ENCODE measurements at places on chromosomes 1 and 21. TPM values are rescaled to one million over a fixed set of nuclear protein-coding genes. Genes with fewer than 3 reads are reported as not detected.

SV2A gene
- 3.9 TPM for total RNA-seq

RIPPLY3 gene
- total RNA-seq, result not detected

HMCN1 gene
- 0.06 TPM for total RNA-seq

MROH9 gene
- not detected for total RNA-seq

- DNase-seq, result no peak
Measured at GRCh38 chr1:61926597-61926996, 184.3 kb downstream of the PATJ start.

- no peak for DNase-seq
Measured at GRCh38 chr1:52913014-52913413, 8.5 kb downstream of the ECHDC2 start.

ANKRD65 gene
- total RNA-seq, result 0.20 TPM

RBM11 gene
- total RNA-seq, result 6.2 TPM

DNA sequence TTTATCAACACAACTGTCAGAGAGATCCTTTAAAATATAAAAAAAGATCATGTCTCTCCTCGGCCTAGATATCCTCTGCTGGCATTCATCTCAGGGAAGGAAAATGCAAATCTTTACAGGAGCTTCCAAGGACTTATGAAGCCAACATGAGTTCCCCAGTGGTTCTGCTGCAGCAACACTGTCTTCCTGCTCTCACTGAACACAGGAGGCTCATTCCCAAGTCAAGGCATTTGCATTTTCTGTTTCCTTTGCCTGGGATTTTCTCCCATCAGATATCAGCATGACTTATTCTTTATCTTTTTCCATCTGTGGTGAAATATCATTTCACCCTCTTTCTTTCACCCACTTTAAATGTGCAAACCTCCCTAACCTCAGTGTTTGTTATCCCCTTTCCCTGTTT lies 513.8 kb upstream of the ZP4 start:
- DNase-seq, result no peak

VTCN1 gene
- total RNA-seq, result not detected

DNA sequence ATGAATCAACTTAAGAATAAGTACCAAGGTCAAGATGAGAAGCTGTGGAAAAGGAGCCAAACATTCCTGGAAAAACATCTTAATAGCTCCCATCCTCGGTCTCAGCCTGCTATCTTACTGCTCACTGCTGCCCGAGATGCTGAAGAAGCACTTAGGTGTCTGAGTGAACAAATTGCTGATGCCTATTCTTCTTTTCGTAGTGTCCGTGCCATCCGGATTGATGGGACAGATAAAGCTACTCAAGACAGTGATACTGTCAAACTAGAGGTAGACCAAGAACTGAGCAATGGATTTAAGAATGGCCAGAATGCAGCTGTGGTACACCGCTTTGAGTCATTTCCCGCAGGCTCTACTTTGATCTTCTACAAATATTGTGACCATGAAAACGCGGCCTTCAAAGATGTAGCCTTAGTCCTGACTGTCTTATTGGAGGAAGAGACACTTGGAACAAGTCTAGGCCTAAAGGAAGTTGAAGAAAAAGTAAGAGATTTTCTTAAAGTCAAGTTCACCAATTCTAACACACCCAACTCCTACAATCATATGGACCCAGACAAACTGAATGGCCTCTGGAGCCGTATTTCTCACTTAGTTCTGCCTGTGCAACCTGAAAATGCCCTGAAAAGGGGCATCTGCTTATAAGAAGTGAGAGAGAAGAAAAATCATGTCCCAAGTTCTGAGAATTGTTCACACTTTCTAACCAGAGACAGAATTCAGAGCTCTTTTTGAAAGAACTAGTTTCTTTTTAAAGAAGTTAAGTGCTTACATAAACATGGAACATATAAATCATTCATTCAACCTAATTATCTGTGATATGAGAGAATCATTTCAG lies 35.7 kb downstream of the TOR1AIP1 start:
- DNase-seq, result no peak

GRCh38 chr1:244371242-244372141 lies 80.2 kb downstream of the ADSS2 start:
- no peak for DNase-seq

SPATA45 gene
- total RNA-seq, result not detected

- no peak for DNase-seq
Measured at GRCh38 chr1:118039170-118039569, 109.6 kb downstream of the WDR3 start.

CLCC1 gene
- 14.3 TPM for total RNA-seq

DNA sequence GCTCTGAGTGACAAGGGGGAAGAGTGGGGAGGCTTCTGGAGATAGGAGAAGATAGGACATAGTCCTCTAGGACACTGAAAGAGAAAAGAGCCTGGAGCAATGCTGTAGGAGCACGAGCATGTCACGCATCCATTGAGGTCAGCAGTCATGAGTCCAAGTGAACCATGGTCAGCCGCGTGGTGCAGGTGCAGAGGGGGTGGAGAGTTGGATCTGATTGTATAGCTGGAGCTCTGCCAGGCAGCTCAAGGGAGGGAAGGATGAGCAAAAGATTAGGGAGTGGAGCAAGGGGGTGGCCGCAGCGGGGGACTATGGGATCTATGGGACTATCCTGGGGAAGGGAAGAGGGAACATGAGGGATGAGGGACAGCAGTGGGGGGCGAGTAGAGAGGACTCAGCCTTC lies 14.0 kb downstream of the PADI1 start:
- DNase-seq, result no peak

DNA sequence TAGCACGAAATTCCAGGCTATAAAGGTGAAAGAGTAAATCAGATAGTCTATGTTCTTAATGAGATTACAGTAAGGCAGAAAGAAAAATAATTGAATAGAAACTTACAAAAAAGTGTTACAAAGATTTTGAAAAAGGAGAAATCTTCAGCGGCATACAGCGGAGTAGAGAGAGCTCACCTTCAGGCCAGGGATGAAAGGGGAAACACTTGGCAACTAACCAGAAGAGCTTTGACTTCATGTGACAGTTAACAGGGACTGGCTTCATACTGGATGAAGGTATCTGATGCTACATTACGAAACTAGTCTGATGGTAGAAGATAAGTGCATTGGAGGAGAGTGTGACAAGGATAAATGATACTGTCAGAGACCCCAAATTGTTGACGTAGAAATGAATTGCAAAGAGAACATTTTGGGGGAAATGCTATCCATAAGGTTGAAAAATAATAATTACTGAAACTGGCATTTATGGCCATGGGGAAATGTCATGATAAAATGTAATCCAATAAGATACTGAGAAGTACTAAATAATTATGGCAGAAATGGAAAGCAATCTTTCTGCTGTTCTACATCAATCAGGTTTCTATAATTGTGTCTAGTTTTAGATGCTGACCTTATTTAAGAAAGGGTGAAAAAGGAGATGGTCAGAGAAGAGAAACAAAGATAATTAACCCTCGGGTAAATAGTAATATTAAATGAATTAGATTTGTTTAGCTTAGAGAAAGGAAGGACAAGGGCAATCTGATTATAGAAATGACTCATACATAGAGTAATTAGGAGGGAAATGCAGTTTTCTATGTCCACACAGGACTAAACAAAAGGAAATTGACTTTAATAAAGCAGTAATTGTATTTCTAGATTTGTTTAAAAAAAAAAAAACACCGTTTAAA lies 808.7 kb downstream of the NCAM2 start:
- no peak for DNase-seq

DNA sequence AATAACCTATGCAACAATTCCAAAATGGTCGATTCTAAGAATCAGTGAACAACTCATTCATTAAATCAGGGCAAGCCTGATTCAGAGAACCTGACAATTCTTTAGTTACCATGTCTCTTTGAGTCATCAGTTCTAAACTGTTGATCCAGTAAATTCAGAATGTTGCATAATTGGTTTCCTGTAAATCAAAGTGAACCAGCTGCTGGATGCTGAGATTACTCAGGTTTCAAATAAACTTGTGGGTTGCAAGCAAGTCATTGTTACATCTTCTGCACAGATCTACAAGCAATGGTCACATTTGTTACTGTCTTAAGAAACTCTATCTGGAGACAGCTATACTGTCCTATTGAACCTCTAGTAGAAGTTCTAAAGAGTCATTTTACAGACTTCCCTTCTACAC lies 16.5 kb downstream of the PLA2G2D start:
- no peak for DNase-seq

DNA sequence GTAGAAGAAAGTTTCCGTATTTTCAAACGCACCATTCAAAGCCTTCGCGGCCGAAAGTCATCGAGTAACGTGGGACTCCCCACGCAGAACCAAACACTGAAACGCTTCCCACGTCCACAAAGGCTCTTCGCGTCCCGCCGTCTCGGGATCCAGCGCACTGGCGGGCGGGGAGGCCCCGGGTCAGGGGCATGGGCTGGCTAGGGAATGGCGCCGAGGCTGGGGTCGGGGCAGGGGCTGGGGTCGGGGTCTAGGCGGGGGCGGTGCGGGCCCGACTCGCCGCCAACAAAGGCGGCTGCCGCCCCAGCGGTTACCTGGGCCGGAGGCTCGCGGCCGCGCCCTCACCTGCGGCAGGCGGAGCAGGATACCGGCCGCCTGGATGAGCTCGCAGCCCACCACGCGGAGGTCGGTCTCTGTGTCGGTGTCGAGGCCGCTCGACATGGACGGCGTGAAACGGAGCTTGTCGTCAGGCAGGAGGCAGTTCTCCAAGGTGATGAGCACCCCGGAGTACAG lies 403 bp downstream of the CCNL2 start:
- DNase-seq, result no peak

- no peak for DNase-seq
Measured at GRCh38 chr1:245363461-245364200, 208.8 kb downstream of the KIF26B start.

MYOM3 gene
- not detected for total RNA-seq

SH2D2A gene
- 42.8 TPM for total RNA-seq

GRCh38 chr1:93707956-93708355 lies 26.3 kb upstream of the BCAR3 start:
- no peak for DNase-seq

XCL2 gene
- total RNA-seq, result 10.8 TPM

DNA sequence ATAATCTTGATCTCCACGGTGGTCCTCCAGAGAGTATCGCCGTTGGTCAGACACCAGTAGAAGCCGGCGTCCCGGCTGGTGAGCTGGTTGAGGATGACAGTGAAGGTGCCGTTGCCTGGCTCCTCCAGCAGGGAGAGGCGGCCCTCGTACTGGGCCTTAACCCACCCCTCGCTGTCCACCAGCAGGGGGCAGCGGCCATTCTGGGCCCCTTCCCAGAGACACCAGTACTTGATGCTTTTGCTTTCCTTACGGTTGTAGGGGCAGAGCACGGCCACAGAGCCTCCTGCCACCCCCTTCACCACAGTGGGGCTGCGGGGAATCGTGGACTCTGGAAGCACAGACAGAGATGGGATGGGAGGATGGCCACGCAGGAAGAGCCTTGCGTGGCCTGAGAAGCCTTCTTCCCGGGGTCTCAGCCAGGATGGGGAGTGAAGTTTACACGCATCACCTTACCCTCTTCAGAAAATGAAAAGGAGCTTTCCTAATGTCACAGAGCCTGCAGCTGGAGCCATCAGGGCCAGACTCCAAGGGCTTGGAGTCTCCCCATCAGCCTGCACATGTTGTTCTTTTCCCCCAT lies 10.7 kb downstream of the PIGR start:
- DNase-seq, result peak; percentile 59

DMBX1 gene
- not detected for total RNA-seq

SPRR4 gene
- total RNA-seq, result not detected

GJB3 gene
- total RNA-seq, result not detected

DNA sequence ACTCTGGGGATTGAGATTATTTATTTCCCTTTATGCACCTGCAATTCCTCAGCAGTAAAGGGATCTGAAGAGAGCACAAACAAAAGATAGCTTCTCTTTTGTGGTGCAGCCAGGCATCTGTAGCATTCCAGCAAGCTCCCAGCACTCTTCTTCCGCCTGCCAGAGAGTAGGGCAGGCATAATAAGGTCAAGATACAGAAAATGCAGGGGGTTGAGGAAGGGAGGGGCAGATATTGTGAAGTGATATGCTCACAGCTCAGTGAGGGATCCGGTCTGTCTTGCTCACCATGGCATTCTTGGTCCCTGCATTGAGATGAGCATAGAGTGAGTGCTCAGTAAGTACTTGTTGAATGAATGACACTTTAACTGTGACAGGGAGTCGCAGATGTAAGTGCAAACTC lies 23.9 kb downstream of the FASLG start:
- no peak for DNase-seq

CD1D gene
- total RNA-seq, result 0.20 TPM

- no peak for DNase-seq
Measured at GRCh38 chr1:42700006-42700405, 17.8 kb downstream of the YBX1 start.

AMY1A gene
- total RNA-seq, result not detected

- DNase-seq, result no peak
Measured at GRCh38 chr1:27137544-27138075, 17.3 kb downstream of the SLC9A1 start.

DNA sequence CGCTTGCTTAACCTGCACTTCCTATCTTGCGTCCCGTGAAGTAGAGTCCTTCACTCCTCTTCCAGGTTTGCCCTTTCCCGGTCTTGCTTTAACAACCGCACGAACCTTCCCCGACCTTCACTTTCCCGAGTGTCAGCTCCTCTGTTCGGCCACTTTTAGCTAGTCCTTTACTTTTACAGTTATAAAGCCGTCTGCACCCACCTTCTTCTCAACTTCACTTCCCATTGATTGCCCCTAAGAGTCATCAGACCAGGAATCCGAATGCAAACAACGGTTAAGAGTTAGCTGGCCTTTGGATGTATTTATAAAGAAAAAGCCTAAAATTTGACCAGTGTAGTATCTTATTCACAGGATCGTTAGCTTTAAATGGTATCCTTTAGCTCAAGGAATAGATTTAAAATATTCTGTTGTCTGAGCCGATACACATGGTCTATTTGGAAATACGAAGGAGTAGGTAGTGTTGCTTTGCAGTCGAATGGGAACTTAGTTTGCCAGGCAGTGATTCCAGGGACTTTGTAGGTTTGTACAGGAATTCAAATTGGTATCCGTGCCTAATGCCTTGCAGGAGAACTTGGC lies 1.4 kb downstream of the PPP2R5A start:
- no peak for DNase-seq

DNA sequence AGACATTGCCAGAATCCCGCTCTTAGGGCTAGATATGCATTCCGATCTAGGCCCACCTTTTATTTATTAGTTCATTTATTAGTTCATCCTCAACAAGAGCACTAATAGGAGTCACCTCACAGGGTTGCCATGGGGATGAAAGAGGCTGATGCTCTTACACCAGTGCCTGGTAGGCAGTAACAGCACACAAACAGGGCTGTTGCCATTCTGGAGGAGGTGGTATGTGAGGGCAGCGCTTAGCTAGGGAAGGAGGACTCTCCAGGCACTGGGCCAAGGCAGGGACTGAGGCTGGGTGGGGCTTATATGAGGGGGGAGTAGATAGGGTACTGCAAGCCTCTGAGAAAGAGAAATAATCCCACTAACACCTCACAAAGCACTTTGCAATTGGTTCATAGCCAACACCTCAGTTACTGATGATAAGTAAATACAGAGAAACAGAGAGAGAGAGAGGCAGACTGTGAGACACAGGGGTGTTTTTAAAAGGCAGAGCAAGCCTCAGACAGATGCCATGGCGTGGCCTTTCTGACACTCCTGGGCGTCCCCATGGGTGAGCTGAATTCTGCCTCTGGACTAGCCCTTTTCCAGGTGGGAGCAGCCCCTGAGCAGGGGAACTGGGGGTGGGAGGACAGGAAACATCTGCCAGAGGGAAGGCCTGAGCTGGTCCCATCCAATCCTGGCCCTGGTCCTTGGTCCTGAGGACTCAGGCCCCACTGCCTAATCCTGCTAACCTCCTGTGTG lies 5.9 kb downstream of the FCGR2A start:
- DNase-seq, result no peak
